ENCODE measurements at places on chromosomes 7 and 10.

GRCh38 chr7:101717628-101718357 is 88.7 kb upstream of the MYL10 start:
- no peak for DNase-seq

DNA sequence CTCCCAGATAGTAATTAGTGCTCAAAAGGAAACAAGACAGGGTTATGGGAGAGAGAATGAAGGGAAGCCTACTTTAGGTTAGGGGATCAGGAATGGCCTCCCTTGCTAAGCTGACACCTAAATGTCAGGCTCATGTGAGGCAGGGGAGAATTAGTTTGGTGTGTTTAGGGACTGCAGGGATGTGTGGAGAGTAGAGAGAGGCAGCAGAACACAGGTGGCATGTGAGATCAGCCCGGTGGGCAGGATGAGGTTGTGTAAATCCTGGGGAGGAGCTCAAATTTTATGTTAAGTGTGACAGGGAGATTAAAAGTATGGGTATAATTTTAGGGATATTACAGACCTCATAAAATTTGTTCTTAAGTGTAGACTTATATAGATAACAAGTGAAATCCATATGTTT is 56.2 kb upstream of the ZNF438 start:
- DNase-seq, result no peak

DNA sequence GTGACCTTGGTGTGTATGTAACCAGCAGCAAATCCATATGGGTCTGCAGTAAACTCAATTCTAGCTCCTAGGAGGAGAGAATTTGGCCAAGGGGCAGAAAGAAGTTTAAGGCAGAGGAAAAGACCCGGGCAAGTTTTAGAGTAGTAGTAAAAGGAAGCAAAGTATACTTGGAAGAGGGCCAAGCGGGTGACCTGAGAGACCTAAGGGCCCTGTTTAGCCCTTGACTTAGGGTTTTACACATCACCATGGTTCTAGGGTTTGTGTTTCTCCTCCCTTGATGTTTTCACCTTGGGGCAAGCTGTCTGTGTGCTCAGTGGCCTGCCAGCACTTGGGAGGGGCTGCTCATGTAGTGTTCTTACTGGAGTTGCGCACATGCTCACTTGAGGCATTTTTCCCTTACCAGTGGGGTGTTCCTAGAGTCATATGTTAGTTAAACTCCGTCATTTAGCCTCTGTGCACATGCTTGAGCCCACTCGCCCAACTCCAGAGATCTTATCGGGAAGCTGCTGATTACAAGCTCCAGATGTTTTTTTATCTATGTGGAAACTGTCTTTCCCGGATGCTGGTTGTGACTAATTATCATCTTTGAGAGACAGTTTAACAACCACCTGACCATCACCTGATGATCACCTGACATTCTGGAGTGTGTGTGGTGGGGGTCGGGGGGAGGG is 137.6 kb upstream of the PRSS1 start:
- no peak for DNase-seq

DNA sequence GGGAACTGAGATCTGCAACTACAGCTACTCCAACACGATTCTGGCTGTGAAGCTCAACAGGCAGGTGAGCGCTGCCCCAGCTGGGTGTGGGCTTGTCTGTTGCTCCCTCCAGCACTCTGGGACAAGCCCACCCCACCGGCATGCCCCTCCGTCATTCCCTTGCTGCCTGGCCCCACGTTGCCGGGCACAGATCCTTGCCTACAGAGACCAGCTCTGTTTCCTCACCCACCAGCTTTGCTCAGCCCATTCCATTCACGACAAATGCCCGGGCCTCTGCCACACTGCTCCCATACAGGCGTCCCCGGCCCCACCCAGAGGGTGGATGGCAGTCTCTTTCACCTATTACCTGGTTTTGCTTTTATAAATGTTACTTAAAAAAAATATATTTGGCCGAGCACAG is 24.6 kb downstream of the WIPI2 start:
- DNase-seq, result no peak

DNA sequence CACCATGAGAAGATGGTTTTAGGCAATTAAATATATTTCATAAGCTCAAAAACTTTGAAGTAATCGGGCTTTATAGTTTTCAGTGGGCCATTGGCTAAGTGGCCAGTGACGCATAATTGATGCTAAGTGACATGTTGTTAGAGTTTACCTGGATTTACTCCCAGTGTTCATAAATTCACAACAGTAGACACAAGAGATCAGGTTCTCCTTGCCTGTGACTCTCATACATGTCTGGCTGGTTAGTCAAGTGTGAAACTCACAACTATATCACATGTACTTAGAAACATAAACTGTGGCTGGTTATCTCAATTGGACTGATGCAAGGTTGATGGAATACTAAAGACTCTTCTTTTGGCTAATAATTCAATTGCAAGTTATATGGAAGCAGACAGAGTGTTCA is 26.2 kb downstream of the ASB15 start:
- no peak for DNase-seq

- DNase-seq, result no peak
Observed at GRCh38 chr10:68550747-68551411, 9.3 kb upstream of the TET1 start.

GRCh38 chr7:141654551-141654950 is 47.4 kb downstream of the DENND11 start:
- DNase-seq, result peak; percentile 17

GRCh38 chr7:33040803-33041516 is 21.6 kb downstream of the NT5C3A start:
- DNase-seq, result no peak

DNA sequence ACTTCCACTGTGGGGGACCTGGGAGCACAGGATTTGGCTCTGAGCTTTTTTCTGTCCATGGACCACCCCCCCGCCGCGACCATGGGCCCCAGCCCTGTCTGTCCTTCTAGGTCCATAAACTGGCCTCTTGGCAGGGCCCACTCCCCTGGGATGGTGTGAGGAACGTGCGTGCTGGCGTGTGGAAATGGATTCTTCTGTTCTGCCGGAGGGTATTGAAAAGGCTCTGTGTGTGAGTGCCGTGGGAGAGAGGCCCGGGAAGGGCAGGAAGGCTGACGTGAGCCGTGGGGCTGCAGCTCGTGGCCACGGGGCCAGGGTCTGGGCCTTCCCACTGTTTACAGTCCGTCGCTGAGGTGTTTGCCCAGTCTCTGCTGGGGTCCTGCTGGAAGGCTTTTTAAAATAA is 123.7 kb downstream of the GRK5 start:
- DNase-seq, result no peak

DNA sequence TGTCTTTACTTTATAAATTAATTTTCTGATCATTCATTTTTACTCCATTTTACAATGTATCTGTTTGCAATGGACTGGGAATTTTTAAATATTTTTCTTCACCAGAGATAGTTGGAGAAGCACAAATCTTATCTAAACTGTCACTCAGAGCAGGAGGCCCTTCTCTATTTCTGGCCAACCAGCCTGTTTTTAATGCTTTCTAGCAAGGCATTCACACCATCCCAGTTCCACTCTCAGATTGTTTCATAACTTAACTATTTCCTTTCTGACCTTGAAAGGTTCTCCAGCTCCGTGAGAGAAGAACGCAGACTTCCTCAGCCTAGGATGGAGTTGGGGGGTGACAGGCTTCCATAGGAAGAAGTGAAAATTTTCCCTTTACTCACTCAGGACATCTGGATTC is 155.8 kb downstream of the SKIDA1 start:
- DNase-seq, result no peak

DNA sequence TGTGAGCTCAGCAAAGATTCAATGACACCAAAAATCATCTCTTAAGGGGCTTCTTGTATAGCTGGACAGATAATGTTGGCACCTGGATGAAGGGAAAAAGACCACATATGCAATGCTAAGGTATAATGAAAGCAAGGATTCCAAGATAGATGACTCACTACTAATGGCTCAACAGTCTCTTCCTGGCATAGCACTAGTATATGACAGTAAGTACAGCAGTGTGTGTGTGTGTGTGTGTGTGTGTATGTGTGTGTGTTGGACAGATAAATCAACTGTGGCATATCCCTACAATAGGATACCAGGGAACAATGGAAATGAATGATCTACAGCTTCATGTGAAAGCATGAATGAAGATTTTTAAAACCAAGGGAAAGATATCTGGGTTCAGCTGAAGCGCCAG is 257.1 kb downstream of the SFMBT2 start:
- DNase-seq, result no peak

- no peak for DNase-seq
Observed at GRCh38 chr7:47634273-47634672, 52.4 kb upstream of the TNS3 start.

DNA sequence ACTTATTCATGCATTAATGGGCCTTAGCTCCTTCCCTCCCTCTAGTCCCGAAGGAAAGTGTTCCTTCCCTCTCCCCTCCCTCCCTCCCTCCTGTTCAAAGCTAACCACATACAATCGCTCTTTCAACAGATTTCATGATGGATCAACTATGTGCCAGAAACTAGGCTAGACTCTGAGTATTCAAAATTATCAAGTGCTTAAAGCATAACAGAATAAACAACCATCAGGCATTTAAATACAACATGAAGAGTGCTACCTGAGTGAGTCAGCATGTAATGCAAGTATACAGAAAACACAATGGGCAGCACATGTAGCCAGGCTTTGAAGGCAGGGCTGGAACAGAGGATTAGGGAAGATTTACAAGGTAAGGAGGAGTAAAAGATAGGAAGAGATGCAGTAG is 11.3 kb downstream of the CHCHD3 start:
- DNase-seq, result peak; percentile 41

DNA sequence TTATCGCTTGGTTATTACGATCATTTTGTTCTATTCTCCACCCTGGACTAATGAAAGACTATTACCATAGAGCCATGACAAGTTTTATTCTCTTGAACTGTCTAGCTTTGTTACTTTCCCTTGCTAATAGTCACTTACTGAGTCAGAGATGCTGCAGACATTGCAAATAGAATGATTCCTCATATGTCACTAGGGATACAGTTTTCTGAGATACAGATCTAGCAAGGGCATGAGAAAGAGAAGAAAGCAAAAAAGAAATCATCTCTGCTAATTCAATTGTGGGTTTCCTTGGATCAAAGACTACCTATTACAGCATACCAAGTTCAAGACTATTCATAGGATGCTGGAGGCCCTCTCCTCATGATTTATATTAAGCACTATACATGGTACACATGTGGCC is 204.3 kb downstream of the MBL2 start:
- DNase-seq, result no peak

DNA sequence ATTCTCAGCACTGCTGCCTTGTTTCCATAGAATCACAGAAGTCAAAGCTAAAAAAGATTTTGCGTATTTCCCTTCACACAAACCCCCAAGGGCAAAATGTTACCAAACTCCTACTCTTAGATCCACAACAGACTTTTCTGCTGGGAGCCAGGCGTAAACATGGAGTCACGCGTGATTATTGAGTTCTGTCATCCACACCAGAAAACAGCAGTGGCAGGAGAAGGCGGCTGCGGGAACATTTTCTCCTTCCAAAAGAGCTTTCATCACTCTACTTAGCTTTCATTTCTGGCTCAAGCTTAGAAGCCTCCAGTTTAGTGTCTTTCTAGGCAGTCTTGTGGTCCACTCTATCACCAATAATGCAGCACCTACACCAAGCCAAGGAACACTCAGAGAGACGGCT is 712.9 kb upstream of the NRP1 start:
- no peak for DNase-seq

GRCh38 chr10:117534321-117535297 is 7.9 kb upstream of the EMX2 start:
- DNase-seq, result no peak
